ENCODE measurements at places on chromosomes 7 and 10.
A peak's percentile ranks its signal among the peaks of the same experiment; 100 is the strongest.

DNA sequence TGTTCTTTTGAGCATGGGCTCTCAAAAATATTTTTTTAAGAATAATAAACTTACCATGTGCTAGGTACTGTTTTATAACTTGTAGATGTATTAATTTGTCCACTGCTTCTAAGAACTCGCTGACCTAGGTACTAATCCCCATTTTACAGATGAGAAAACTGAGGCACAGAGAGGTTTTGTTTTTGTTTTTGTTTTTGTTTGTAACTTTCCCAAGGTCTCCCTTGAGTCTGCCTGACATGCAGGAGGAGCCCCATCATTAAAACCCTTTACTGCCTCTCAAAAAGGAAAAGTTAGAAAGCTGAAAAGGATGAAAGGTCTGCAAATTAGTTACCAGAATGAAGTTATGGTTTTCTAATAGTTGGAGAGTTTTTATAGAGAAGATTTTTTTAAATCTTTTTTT lies 38.5 kb upstream of the AGBL3 start:
- DNase-seq: no peak

DNA sequence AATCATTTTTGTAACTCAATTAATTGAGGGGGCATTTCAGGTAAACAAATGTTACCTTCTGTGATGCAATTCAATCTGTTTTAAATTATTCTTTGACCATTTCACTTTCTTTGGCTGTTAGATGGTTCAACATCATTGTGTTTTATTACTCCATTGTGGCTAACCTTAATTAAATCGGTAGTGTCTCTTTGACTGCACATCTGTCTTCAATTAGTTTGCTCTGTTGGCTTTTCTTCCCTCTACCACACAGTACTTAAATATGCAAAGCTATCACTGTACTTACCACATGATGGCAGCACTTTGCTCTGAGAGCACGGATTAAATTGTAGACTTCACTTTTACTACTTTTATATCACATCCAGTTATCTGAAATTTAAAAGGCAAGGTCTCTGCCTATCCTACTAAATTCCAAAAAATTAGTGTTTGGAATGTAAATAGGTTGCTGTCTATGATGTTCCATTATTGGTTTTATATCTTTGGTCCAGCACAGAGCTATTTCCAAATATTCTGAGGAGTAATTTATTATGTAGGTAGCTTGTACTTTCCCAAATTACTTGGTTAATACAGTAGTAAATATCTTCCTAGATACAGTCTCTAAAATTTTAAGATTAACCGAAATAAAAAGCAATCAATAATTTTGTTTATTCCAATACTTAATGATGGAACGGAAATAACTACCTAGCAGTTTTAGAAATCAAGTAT lies 352.0 kb downstream of the PCLO start:
- DNase-seq: peak; percentile 43

DNA sequence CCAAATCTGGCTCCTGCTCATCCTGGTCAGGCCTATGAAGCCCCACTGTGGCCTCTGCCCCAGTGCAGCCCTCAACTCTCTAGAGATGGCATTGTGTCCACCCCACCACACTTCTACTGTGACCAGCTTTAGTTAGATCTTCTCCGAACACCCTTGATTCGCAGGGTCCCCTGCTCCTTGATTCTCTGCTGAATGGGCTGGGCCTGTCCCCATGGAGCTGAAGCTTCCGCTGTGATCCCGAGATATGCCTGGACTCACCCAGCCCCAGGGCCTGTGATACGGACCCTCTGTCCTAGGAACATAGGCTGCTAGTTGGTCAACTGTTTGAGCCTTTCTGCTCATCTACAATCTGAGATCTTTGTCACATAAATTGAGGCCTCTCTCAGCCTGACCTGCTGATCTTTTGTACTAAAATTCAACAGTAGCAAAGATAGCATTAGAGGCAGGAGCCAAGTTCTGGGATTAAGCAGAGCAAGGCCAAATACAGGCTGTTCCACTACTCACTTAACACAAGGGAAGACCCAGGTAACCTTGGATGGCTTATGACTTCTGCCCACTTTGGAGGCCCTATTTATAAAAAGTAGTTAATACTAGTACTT lies 6.5 kb upstream of the PPIF start:
- no peak for DNase-seq

- DNase-seq: peak; percentile 80
Measured at GRCh38 chr7:17369691-17370426, 71.4 kb downstream of the AHR start.

- DNase-seq: no peak
Measured at GRCh38 chr7:114934086-114934485, 12.2 kb downstream of the MDFIC start.

DNA sequence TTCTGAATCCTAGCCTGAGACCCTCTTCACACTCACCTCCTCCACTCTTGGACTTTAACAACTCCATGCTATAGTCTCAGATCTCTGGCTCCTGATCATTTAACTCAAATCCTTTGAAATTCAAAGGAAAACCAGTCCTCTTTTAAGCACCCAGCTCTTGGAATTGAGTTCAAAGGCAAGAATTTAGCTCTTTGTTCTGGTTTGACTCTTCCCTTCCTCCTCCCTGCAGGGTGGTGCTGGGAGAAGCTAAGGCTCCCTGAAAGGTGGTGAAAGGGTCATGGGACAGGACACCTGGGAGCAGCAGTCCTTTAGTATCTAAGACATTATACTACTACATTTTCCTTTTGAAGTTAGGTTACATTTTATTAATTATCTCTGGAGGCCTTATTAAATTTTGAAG lies 259.4 kb downstream of the CCSER2 start:
- no peak for DNase-seq

DNA sequence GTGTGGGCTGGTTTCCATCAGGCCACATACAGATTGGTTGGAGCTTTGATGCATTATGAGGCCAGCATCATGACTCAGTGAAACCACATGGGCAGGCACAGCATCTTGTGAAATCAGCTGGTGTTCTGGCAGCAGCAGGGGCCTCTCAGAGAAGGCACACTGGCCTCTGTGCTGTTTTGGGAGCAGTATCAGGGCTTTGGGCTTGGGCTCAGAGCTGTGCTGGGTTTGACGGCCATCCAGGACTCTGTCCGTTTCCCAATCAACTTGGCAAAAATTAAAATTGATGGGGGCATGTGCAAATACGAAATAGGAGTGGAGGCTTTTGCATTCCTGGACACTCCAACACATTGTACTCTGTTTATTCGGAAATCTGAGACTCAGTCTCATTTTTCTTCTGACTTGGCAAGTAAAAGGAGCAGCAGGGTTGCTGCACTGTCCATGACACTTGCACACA lies 190.9 kb downstream of the BMPER start:
- DNase-seq: peak; percentile 26

DNA sequence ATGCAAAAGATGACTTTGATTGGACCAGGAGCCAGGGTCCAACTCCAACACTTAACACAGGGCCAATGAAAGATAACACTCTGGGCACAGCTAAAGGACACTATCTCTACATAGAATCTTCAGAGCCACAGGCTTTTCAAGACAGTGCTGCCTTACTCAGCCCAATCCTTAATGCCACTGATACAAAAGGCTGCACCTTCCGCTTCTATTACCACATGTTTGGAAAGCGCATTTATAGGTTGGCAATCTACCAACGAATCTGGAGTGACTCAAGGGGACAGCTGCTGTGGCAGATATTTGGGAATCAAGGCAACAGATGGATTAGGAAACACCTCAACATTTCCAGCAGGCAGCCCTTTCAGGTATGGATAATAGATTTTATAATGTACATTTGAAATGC lies 160.7 kb downstream of the MALRD1 start:
- DNase-seq: peak; percentile 9
